ENCODE measurements at places on chromosomes 13 and 19.

DNA sequence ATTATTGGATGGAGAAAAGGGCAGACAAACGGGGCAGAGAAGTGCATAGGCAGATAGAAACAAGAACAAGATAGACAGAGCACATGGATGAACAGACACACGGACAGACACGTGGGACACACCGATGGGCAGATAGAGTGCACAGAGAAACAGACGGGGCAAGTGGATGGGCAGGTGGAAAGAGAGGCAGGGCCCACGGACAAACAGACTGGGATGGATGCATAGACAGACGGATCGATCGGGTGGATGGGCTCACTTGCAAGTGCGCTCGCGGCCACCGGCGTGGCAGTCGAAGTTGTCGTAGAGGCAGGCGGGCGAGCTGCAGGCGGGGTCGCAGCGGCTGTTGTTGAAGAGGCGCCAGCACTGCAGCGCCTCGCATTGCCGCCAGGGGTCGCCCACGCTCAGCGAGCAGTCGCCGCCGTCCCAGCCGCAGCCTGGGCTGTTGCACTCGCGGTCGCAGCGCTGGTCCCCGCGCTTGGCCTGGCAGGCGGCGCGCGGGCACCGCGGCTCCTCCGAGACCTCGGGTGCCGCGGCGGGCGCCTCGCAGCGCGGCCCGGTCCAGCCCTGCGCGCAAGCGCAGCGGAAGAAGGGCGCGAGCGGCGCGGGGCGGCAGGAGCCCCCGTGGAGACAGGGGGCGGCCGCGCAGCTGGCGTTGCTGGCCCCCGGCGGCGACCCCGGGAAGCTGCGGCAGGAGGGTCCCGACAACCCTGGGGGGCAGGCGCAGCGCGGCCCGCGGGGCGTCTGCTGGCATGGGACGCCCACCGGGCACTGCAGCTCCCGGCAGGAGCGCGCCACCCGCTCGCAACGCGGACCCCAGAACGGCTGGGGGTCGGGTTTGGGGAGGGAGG is 23.3 kb downstream of the NOTCH3 start:
- peak; percentile 44 for DNase-seq

DNA sequence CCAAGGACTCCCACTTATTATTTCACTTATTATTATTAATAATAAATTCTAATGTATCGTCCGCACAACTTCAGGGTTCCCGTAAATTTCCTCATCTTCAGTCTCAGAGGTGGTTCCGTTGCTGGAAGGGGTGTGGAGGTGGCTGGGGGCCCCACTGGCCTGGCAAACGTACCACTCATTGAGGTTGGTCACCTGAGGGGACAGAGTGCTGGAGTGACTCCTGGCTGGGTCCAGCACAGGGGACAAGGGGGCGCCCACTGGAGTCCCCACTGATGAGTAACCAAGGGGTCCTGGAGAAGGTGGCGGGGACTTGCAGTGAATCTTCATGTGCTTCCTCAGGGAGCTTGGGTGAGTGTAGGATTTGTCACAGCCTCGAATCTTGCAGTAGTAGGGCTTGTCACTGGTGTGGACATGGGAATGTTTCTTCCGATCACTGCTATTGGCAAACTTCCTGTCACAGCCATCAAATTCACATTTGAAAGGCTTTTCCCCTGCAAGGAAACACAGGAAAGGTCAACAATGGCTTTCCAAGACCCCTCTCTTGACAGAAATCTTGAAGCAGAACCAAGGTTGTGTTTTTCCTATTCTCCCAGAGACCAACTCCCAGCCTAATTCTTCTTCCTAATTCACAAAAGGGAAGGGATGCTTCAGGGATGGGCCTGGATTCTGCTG is 6.1 kb downstream of the ZIC5 start:
- no peak for DNase-seq

DNA sequence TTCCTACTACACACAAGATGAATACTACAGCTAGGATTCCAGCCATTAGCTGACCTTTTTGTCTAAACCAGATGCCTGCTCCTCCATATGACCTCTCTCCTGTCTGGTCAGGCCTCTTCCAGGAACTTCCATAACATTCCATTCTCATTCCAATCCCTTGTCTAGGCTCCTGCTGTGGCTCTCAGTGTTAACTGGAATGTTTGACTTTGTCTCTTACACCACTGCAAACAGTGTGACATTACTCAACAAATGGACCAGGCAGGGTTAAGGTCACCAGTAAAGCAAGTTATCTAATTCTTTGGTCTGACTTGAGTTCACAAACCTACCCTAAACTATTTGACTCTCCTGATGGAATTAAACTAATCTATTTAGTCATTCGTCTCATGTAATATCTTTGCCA is 2.1 kb upstream of the GPC6 start:
- DNase-seq, result no peak

GRCh38 chr19:33129901-33130300 is 2.0 kb upstream of the WDR88 start:
- DNase-seq, result no peak

GRCh38 chr13:105410602-105411001 is 1124.9 kb downstream of the EFNB2 start:
- peak; percentile 10 for DNase-seq

- DNase-seq, result peak; percentile 71
Observed at GRCh38 chr13:97322740-97323342, 100.7 kb downstream of the MBNL2 start.

DNA sequence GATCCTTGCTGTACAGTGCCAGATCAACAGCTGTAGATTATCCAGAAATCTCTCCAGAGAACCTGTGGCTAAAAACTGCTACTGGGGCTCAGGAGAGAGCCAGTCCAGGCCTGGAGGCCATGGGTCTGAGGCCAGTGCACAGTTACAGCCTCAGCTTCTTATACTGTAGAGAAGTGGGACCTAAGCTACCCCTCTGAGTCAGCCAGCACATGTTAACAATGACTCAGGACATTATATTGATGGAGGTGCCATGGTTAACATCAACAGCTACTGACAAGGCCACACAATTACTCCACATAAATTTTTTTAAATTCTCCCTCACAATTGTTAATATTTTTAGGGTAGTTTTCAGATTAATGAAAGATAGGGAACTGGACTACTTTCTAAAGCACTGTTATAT is 138.5 kb downstream of the RBM26 start:
- DNase-seq, result no peak

DNA sequence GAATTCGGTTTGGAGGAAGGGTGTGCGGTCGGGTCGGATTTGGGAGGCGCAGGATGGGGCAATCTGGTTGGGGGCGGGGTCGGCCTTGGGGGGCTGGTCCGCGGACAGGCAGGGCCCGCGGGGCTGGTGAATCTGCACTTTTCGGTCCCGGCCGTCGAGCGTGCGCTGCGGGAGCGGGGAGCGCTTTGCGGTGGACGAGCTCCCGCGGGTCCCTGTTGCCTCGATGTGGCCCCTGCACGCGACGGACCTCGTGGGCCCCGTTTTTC is 11.9 kb downstream of the PEAK3 start:
- DNase-seq, result no peak

DNA sequence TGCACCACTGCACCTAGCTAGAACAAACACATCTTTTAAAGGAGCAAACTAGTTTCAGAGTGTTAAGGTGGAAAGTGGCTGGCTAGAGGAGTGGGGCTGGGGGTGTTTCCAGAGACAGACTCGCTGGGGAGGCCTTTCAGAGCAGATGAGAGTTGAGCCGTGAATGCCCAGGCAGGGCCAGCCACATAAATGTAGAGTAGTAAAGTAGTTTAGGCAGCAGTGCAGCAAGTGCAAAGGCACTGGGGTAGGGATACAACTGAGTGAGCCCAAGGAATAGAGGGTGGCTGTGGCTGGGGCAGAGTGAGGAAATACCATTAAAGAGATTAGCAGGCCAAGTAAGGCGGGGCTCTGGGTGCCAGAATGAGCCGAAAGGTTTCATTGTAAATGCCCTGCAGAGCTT is 72.0 kb downstream of the ALOX5AP start:
- DNase-seq, result no peak

GRCh38 chr19:1503089-1503924 is 9.5 kb downstream of the ADAMTSL5 start:
- DNase-seq, result peak; percentile 31

GRCh38 chr19:43797118-43797517 is 5.1 kb downstream of the LYPD5 start:
- DNase-seq, result no peak

DNA sequence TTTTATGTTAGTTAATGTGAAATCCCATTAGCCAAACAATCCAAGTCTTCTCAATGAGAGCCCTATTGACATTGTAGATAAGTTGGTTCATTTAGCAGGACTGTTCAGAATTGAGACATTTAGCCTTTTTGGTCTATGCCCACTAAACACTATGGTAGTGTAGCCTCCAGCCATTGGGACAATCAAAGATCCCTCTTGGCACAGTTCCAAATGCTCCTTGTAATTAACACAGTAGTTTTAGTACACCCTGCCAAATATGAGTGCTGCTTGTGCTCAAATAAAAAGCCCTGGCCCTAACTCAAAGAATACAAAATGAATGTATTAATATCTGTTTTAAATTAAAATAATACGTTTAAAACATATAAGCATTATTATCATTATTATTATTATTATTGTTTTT is 15.4 kb upstream of the FAM216B start:
- no peak for DNase-seq

GRCh38 chr13:40345654-40346372 is 320.6 kb downstream of the FOXO1 start:
- no peak for DNase-seq

GRCh38 chr13:24664726-24665409 is 15.3 kb upstream of the ATP12A start:
- peak; percentile 54 for DNase-seq

DNA sequence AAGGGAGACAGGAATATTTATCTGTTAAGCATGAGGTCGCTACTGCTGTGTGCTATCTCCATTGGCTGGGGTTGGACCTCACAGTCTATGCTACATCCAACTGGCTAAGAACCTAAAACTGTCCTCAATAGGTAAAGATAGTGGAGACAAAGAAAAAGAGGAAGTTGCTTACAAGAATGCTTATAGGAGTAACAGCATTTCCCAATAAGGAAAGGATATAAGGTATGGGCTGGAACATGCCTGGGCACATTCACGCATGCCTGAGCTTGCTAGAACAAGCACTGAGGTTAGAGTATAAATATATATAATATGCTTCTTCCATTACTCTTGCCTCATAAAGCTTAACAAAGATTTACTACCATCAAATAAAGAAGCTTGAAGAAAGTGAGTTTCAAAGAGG is 47.9 kb upstream of the CEACAM21 start:
- DNase-seq, result peak; percentile 6

GRCh38 chr19:18290302-18291018 is 9.0 kb upstream of the JUND start:
- DNase-seq, result peak; percentile 23

DNA sequence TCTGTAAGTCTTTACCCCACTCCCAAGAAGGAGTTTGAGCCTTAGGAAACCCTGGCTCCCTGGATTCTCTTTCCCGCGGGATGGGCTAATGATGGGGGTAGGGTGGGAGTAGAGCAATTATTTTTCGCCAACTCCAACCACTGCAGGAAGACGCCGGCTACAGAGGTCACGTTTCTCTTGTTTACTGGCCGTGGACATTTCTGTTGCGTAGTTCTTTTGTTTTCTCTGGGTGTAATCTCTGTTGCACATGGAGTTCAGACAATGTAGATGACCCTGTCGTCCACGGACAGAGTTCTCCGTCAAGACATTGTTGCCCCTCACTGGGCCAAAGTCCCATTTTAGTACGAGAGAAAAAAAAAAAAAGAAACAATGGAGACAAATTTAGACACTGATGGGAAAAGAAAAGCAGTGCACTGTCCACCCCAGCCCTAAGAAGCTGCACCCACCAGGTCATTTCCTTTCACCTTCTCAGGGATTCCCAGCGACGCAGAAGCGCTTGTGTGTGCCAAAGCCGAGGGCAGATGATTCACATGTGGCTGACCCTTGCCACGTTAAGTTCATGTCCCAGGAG is 133.9 kb upstream of the ARGLU1 start:
- DNase-seq, result no peak

DNA sequence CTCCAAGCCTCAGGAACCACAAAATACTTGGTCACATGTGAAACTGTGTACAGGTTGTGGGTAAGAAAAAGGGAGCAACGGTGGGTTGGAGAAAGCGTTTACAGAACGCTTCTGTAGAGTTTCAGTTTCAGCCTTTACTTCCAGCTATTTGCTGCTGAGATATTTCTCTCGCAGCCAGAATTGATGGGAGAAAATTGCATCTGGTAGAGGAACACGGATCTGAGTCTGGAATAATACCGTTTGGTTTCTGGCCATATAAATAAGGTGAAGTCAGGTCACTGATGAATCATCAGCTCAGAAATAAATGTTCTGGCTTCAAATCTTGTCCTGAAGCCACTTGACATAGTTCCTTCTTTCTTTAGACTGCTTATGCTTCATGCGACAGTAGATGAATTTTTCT is 20.3 kb upstream of the RFC3 start:
- DNase-seq, result peak; percentile 41

DNA sequence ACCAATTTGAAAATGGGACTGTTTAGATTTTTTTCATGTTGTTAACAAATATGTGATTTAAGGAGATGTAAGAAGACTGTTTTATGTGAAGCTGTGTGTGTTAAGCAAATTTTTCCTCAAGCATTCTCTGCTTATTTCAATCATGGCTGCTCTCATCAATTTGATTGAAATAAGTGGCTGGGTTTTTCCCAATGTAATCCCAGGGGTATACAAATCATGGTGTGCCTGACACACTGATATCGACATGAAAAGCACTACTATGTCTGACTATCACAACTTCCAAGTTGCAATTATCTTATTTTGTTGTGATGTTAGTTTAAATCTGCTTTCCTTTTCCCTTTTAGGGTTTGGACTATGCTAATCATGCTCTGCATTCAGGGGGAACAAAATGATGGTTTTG is 283.7 kb downstream of the HS6ST3 start:
- no peak for DNase-seq

DNA sequence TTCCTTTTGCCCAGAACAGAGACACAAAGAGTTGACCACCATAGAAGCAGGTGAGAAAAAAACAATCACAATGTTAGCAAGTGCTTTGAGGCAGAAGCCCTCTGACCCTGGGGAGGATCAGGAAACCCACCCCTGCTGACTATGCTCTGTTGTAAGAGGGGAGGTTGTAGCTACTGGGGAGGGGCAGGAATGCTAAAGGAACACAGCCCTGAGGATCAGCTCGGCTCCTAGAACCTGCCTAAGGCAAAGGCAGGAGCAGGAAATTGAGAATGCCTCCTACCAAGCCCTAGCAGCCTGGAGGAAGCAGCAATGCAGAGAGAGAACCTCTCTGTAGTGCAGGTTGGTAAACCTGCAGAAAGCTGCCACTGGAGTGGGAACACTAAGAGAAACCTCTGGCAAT is 624.0 kb upstream of the KLF12 start:
- no peak for DNase-seq

GRCh38 chr13:112132619-112133018 is 65.7 kb downstream of the SOX1 start:
- no peak for DNase-seq

DNA sequence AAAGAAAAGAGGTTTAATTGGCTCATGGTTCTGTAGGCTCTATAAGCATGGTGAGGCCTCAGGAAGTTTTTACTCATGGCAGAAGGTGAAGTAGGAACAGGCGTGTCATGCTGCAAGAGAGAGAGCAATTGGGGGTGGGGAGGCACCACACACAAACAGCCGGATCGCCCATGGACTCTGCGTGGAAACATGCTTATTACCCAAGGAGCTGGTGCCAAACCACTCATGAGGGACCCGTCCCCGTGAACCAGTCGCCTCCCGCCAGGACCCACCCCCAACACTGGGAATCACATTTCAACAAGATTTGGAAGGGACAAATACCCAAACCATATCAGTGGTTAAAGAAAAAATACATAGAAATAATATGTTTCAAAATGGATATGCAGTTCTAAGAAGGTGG is 174.6 kb upstream of the RNF113B start:
- no peak for DNase-seq

All from iris pigment epithelial cell (primary cell).